ENCODE measurements at places on chromosomes 12 and 14.
A peak's percentile ranks its signal among the peaks of the same experiment; 100 is the strongest.

DNA sequence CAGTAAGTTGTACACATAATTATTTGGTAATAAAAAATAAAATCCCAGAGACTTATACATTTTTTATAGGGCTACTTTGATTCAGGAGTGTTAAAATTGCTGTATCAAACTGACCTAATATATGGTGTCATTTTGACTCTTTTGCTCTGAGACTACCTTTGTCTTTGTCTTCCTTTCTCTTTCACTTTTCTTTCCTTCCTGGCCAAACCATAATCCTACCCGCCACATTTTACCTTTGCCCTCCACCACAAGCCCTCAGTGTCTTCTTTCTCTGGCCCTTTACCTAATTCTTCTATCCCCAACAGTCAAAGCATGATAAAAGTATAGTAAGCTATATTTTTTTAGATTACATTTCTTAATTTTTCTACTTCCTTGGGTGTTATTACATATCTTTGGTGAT is 62.0 kb downstream of the CAND1 start:
- DNase-seq, result no peak

- no peak for DNase-seq
Observed at GRCh38 chr12:86139671-86140070, 116.5 kb downstream of the MGAT4C start.

DNA sequence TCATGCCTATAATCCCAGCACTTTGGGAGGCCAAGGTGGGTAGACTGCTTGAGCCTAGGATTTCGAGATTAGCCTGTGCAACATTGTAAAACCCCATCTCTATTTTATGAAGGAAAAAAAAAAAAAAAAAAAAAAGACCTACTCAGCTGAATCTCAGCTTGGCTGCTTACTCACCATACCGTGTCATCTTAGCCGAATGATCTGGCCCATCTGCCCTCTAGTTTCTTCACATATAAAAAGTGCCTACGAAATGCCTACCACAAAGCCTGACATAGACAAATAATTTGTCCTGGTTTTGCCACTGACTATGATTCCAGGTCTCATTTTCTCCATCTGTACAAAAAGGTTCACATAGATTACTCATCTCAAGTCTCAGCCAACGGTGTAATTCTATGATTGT is 10.1 kb downstream of the DIABLO start:
- DNase-seq, result no peak

DNA sequence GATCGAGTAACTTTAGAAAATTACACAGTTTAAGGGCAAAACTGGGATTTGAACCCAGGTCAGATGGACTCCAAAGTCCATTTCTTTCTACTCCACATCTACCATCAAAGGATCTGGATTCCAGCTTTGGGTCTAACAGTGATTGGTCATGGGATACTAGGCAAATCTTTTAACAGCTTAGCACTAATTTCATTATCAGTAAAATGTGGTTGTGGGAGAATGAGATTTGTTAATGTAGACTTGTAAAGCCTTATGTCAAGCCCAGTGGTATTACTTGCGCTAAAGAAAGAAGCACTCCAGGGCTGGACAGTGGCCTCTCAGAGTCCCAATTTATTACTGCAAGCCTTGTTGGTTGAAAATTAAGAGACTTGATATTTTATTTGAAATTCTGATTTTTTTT is 65.2 kb upstream of the MANSC4 start:
- no peak for DNase-seq

DNA sequence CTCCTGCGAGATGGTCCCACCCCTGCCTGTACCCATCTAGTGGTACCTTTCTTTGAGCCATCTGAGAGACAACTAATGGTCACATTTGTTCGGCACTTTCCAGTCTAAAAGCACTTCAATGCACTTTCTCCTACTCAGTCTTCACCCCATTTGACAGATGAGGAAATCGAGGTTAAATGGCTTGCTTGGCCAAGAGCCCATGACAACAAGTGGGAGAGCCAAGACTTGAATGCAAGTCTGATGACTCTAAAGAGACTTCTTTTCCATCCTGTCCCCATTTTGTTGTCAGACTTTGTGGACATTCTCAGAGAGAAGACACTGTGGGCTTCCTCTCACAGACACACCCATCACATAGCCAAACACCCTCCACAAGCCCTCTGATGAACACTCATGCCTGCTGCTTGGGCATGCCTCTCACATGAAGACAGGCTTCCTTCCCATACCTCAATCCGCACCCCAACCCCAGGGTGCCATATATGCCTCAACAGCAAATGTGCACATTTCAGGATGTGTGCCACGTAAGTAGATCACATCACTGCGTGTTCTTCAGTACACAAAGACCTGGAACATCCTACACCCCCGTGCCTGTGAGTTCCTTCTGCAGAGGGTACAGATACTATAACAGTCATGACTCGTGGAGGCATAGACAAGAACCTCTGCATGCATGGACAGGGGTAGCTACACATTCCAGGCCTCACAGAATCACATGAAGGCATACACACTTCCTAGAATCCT is 805 bp downstream of the MYH7 start:
- no peak for DNase-seq

- DNase-seq, result no peak
Observed at GRCh38 chr14:103122947-103123633, at the start of gene TNFAIP2. Gene TNFAIP2 (plus strand): TSS chr14:103123461. CDS start chr14:103126458, 2,997 bp downstream.

- DNase-seq, result no peak
Observed at GRCh38 chr12:40579687-40580086, 112.6 kb upstream of the CNTN1 start.

DNA sequence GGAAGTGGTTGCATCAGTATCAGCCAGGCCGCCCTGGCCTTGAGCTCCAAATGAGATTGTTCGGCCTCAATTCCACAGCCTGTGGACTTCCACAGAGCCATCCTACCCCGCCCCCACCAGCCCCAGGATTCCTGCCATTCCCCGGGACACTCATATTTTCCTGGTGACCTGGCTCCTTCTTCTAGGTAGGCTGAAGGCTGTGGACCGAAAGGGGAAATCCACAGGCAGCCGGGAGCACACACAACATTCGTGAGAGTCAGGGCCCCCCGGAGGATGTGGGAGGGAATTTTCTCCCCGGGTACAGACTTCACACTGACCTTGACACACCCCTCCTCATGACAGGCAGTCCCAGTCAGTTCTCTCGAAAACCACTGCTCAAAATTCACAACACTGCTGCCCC is 39.9 kb downstream of the RIN3 start:
- no peak for DNase-seq

DNA sequence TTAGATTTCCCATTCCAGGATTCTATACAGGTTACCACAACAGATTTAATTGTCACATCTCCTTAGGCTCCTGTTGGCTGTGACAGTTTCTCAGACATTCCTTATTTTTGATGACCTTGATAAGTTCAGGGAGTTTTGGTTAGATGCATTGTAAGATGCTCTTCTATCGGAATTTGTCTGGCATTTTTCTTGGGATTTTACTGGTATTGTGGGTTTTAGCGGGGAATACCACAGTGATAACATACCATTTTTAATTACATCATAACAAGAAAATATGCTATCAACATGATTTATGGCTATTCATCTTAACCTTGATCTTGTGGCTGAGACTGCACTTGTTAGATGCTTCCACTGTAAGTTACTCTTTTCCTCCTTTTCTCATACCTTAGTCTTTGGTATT is 217.5 kb upstream of the PPFIA2 start:
- DNase-seq, result no peak

DNA sequence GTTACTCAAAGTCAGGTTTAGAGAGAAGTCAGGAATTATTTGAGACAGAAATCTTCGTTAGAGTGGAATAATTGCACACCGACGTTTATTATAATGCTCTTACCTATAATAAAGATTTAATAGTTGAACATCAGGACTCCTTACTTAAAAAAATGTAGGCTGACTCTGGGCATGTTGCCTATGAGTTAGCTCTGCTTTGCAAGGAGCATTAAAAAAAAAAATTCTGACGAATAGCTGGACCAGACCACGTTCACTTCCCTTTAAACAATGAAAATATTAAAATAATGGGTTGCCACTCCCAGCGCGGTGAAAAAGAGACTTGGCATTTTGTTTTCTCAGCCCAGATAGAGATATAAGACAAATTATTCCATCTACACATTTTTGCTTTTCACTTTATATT is 574 bp upstream of the FANCM start:
- no peak for DNase-seq

GRCh38 chr12:123278101-123278627 is 6.5 kb upstream of the CDK2AP1 start:
- DNase-seq, result peak; percentile 61

DNA sequence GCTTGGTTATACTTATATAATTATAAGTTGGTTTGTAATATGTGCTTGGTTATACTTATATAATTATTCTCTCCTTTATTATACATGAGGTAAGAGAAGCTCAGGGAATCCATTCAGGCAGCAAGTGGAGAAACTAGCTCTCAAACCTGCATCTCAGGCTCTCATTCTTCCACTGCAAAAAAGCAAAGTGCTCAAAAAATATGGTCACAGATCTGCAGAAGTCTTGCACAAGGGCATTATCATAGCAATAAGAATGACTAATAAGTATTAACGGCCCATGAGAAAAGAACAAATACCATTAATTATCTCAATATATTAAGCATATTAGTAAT is 476 bp upstream of the TRAFD1 start:
- DNase-seq, result no peak

DNA sequence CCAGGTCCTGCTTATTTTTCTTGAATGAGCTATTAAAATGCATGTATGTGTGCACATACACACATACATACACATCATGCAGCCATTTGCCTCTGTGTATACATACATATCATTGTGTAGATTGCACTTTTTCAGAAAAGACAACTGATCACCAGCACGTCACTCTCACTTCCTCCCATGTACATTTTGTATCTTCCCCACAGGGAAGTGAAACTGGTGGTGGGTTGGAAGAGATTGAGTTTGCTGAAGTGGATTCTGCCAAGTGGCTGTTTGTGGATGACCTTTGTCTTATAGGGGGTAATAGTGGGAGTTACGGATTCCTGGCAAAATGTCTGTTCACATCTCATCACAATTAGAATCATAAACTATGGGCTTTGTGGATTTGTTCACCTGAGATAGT is 448.6 kb downstream of the RAD51B start:
- DNase-seq, result no peak

DNA sequence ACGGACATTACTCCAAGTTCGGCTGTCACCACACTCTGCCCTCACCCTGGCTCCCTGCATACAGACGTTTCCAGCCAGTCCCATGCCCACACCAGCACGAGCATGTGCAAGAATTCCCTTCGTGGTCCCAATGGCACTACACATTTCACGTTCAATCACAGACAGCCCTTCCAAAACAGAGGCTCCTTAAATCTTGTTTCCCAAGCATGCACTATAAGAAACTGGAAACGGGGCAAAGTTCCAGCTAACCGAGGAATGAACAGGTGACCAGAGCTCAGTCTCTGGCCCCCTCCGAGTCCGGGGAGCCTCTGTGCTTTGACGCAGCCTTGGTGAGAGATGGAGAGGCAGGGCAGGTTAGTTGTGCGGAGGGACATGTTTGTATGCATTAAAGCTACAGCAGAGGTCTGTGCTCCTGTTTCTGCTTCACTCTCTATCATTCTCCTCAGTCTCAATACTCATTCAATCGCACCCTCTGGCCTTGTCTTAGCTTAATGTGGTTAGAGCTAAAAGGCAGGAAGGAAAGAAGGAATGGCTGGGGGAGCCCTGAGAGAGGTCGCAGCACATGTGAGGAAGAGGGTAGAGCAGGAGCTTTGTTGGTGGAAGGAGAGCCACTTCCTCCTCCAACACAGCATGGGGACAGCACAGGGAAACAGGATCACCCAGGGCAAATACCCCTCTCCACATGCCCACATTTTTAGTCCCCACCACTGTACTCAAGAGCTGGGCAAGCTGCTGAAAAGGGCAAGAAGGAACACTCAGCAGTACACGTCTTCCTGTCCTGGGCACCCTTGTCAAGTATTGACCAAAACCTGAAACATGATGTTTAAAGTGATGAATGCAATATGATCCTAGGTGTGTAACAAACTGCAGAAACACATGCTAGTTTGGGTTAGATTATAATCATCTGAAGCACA is 12.2 kb upstream of the SELPLG start:
- no peak for DNase-seq

DNA sequence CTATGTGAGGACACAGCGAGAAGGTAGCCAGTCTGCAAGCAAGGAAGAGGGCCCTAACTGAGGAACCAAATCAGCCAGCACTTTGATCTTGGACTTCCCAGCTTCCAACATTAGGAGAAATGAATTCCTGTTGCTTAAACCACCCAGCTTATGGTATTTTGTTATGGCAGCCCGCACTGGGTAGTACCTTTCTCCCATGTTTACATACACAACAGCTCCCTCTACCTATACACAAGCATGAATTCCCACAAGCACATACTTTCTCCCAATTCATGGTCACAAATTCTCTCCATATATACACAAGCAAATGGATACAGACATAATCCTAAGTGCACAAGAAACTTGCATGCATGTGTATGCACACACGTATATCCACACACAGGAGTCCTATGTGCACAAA is 7.4 kb downstream of the ITGB7 start:
- DNase-seq, result no peak

GRCh38 chr12:68793975-68794652 is 13.9 kb upstream of the MDM2 start:
- no peak for DNase-seq

GRCh38 chr14:73467377-73467776 is 9.0 kb upstream of the NUMB start:
- no peak for DNase-seq

- DNase-seq, result no peak
Observed at GRCh38 chr14:77151245-77151644, 9.7 kb upstream of the ZDHHC22 start.

GRCh38 chr14:103134919-103135318 is 11.7 kb downstream of the TNFAIP2 start:
- DNase-seq, result no peak

DNA sequence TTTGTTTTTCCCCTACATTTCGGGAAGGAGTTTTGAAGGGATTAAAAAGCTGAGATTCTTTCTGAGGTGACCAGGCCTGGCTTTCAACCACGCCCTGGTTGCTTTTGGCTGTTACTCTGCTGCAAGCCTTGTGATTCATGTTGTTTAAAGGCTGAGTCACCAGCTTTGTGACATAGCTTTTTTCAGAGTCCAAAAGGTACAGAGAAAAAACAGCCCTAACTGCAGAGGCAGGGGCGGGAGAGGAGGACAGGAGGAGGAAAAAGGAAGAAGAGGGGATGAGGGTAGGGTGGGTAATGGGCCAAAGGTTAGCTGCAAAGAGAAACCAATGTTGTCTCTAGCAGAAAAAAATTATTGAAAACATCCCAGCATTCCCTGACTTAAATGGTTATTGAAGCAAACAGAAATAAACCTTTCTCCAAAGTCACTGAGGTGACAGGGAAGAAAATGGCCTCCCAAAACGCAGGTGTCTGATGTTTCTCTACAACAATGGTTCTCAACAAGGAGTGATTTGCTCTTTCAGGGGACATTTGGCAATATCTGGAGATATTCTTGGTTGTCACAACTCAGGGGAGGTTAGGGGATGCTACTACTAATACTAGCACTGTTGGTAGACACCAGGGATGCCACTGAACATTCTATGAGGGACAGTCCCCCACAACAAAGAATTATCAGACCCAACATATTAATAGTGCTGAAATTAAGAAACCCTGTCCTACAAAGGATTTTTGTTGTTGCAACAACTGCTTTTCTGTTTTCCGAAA is 2.1 kb upstream of the UBC start:
- DNase-seq, result no peak

Measured in GM19239 (cell line).